ENCODE measurements at places on chromosomes 4 and X.

GRCh38 chrX:96764864-96765263 is 80.2 kb downstream of the DIAPH2 start:
- no peak for DNase-seq

- no peak for DNase-seq
Measured at GRCh38 chr4:2461246-2461960, 7.5 kb upstream of the RNF4 start.

DNA sequence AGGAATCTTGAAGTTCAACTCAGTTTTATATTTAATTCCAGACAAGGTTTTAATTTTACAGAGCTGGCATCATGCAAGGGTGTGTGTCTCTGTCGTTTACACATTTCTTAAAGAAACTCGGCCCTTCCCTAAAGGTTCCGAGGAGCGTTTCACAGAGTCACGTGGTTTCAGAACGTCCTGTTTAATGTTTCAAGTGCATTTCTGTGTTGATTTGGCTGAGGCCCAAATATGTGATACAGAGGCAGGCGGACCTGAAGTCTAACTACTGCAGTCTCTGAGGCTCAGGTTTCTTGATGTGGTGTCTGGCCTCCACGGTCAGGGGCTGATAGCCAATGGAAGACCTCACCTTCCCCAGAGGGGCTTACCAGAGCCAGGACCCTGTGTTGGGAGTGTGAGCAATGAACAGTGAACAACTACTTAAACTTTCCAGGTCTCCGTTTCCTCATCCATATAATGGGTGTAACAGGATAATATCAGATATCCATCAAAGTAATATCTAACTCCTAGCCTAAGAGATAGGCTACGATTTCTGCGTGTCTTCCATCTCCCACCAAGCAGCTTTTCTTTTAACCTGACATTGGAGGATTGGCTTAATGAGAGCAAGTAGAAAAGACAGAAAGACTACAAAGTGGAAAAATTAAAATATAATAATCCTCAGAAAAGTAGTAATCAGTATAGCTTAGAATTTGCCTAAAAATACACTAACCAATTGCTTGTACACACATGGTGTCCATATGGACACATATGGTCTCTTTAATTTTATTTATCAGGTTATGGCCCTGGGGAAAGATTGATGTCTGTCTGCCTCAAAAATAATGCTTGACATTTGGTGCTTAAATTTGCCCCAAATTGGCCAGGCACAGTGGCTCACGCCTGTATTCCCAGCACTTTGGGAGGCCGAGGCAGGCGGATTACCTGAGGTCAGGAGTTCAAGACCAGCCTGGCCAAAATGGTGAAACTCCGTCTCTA is 50.0 kb upstream of the TRIM2 start:
- peak; percentile 66 for DNase-seq

DNA sequence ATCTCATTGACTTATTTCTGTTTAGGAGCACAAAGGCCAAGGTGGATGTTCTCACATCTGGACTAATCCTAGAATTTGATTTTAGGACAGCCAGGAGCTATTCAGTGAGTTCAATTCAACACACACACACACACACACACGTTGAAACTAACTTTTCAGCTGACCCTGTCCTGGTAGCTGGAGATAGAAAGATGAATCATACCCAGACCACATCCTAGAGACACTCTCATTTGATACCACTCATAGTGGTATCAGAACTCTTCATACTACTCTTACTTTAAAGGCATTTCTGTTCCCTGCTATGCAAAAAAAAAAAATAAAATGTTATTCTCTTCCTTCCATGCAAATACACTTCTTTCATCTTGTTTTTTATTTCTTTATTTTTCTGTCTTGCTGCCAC is 36.7 kb downstream of the KLF8 start:
- no peak for DNase-seq

DNA sequence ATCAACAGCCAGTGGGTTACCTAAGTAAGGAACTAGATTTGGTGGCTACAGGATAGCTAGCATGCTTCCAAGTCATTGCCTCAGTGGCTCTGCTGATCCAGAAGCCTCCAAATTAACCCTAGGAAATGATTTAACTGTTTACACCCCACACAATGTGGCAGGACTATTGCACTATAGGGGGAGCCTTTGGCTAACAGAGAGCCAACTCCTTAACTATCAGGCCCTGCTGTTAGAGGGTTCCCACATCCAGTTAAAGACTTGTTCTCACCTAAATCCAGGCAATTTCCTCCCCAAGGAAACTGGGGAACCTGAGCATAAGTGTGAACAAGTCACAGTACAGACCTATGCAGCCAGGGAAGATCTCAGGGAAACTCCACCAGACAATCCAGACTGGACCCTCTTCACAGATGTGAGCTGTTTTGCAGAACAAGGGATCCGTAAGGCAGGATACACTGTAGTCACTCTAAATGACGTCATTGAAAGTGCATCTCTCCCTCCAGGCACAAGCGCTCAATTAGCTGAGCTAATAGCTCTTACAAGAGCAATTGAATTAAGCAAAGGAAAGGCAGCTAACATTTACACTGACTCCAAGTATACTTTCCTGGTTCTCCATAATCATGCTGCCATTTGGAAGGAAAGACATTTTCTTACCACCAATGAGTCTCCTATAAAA is 185.3 kb upstream of the SPOCK3 start:
- no peak for DNase-seq

DNA sequence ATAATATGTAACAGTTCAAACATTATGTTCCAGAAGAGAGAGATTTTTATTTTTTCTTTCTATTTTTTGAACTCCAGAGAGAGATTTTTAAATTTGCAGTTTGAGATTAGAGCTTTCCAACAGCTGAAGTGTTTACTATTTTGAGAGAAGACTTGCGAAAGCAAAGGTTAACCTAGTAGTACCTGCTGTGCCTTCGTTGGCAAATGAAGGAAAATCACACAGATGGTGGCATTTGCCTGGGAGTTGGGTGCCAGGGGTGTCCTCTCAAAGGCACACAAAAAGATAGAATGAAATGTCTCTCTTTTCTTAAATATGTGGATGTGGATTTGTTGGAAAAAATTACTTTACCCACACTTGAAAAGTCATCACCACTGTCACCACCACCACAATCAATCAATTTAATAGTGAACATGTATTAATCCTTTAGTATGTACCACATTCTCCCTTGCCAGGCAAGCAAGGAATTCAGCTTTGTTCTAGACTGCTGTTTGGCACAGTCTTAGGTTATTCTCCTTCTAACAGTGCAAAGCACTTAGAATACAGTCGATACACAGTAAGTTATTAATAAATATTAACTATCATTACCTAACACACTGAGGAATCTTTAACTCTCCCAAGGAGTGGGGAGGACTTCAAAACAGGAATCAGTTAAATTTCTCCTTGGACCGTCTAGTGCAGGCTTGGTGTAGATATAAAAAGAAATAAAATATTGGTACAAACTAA is 838.2 kb upstream of the FTHL17 start:
- no peak for DNase-seq

DNA sequence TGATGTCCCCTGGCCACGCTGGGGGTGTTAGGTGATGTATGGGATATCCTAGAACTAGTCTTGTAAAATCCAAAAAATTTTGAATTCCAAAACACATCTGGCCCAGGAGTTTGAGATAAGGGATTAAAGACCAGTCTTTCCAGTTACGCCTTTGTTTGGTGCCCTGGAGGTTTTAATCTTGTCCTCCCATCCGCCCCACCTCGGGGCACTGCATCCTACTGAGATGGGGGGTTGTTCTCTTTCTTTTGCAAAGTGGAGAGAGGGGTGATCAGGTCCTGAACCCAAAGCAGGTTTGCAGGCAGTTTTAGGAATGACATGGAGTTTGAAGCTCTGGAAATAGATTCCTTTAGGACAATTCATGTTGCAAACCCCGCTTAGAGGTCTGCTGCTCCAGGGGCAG is 1.8 kb downstream of the SUV39H1 start:
- DNase-seq, result no peak

- DNase-seq, result peak; percentile 67
Measured at GRCh38 chr4:114598191-114599121, at the start of gene UGT8. Gene UGT8, plus strand, starts transcription at chr4:114598807. Its CDS starts 24,074 bp downstream, at chr4:114622881.

DNA sequence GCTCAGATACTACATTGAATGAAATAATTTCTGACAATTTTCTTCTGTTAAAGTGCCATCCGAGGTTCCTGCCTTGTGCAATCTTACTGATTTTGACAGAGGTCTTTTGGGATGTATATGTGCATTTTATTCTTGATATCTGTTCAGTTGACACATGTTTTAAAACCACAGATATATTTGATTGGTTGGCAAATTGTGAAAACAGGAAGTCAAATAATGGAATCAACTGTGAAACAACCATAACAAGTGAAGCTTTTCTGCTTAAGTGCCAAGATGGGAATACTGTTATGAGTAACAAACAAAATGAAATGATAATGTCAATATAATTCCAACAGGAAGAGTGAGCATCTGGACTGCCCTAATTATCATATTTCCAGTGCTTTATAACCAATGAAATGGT is 84.9 kb upstream of the TET2 start:
- no peak for DNase-seq

DNA sequence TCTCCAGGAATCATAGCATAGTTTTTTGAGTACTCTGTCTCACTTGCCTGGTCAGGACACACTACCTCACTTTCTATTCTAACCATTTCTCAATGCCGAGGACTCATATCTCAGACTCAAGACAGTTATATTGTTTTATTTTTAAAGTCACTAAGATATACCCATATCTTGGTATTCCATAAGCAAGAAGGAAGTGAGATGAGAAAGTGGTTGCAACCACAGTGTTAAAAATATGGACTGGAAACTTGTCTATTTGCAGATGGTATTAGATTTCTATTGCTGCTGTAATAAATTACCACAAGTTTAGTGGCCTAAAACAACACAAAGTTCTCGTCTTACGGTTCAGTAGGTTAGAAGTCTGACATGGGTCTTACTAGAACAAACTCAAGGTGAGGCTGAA is 344.8 kb upstream of the MAGEB2 start:
- DNase-seq, result no peak

GRCh38 chr4:88697141-88697540 is 488 bp downstream of the NAP1L5 start:
- no peak for DNase-seq

- DNase-seq, result no peak
Measured at GRCh38 chrX:13699183-13699826, 10.4 kb downstream of the RAB9A start.

GRCh38 chr4:175560604-175561003 is 251.5 kb downstream of the GPM6A start:
- peak; percentile 63 for DNase-seq

DNA sequence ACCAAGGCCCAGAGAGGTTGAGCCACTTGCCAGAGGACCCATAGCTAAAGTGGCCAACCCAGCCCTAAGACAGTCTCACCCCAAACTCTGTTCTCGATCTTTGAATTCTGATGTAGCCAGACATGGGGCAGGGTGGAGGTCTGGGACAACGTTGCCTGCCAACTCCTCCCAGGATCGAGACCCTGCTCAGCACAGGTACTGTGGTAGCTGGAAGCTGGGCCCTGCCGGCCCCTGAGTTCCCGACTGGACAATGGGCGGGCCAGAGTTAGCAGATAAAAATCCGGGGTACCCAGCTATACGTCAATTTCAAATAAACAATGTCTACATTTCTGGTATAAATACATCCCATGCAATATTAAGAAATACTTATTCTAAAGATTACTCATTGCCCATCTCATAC is 35.3 kb downstream of the ADRA2C start:
- no peak for DNase-seq

DNA sequence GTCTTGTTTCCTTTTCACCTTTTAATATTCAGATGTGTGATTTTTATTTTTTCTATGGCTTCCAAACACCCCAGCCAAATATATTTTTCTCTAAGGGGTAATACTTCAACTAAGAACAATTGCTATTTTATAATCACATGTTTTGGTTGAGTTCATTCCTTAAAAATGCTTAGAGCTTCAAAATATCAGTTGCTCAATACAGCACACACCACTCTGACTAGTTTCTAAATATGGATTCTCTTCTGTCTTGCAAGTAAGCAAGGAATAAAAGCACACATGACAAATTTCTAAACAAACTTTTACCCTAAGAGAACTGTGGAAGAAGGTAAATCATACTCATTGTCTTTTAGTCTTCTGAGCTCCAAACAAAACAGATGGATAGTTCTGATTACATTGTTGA is 27.2 kb downstream of the ANTXR2 start:
- no peak for DNase-seq

- no peak for DNase-seq
Measured at GRCh38 chr4:99447079-99447478, 11.9 kb upstream of the ADH7 start.

DNA sequence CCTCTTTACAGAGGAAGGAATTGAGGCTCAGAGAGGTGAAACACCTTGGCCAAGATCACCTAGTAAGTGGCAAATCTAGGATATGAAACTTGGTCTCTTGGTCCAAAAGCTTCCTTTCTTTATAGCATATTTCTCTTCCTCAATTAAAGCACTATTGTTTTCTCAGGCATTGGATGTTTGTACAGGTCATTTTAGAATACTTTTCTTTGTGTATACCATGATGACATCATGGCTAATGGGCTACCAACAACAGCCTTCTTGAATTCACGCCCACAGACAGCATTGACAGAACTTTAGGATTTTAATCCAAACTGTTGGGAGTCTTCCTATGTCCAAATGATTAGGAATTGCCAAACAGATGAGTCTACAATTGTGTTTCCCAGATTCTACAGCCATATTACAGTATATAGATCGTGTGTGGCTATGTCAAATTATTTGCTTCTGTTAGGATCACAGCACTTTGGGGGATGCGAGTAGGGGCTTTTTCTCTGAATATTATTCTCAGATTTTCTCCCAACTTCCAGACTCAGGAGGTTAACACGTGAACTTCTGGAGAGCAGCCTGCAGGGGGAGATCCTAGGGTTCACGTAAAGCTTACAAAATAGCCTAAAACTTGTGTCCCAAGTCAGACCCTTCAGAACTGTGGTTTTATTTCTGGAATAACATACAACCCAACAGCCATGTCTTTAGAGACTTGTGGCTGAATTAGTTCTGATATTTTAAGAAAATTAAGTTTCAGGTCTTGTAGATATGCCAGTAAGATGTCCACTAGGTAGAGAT is 191.8 kb downstream of the SHROOM3 start:
- DNase-seq, result no peak

GRCh38 chr4:34108391-34108790 is 2135.9 kb downstream of the ARAP2 start:
- DNase-seq, result no peak

DNA sequence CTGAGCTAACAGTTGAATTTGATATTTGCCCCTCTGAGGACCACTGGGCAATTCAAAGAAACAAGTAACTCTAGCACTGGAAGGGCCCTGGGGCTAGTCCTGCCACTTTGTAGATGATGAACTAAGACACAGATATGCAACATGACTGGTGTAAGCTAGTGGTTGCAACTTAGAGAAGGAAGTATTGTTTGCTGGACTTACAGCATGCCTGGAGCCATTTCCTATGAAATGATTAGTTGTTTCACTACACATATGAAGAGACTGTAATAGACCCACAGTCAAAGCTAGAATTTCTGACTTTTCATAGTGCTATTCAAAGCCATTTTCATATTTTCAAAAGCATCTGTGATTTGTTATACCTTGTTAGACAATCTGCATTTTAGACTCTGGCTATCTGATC is 96.2 kb downstream of the TSPAN7 start:
- DNase-seq, result no peak

- DNase-seq, result peak; percentile 97
Measured at GRCh38 chr4:108247387-108248049, 78.8 kb upstream of the LEF1 start.

- no peak for DNase-seq
Measured at GRCh38 chrX:48592971-48593370, 4.3 kb upstream of the WDR13 start.

- no peak for DNase-seq
Measured at GRCh38 chr4:107578321-107578720, 141.7 kb downstream of the PAPSS1 start.

- no peak for DNase-seq
Measured at GRCh38 chr4:111699165-111699564, 446.1 kb upstream of the FAM241A start.

- DNase-seq, result peak; percentile 43
Measured at GRCh38 chr4:71713611-71714203, 70.2 kb downstream of the GC start.
